ENCODE measurements at places on chromosomes 1 and 21. TPM values are rescaled to one million over a fixed set of nuclear protein-coding genes. Genes with fewer than 3 reads are reported as not detected.

The FABP3 gene
- not detected for total RNA-seq

The COL6A1 gene
- 0.74 TPM for total RNA-seq

The MEX3A gene
- 0.22 TPM for total RNA-seq

The C2CD2 gene
- 6.9 TPM for total RNA-seq

The TMEM200B gene
- total RNA-seq, result 2.6 TPM

DNA sequence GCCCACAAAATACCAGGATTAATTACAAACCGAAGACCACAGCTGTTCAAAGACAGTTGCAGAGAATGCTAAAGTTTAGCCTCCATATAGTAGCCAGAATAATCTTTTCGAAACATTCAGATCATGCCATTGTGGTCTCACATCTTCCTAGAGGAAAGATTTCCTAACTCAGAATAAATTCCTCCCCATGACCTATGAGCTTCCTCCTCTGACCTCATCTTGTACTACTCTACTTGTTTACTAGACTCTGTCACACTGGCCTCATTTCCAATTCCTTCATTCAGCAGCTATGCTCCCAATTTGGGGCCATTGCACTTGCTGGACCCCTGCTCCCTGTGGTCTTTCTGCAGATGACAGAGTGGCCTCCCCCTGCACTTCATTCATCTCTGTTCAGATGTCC, 71.8 kb upstream of the LRRC53 start:
- no peak for DNase-seq

GRCh38 chr21:29637553-29637952, 302.2 kb downstream of the GRIK1 start:
- no peak for DNase-seq

DNA sequence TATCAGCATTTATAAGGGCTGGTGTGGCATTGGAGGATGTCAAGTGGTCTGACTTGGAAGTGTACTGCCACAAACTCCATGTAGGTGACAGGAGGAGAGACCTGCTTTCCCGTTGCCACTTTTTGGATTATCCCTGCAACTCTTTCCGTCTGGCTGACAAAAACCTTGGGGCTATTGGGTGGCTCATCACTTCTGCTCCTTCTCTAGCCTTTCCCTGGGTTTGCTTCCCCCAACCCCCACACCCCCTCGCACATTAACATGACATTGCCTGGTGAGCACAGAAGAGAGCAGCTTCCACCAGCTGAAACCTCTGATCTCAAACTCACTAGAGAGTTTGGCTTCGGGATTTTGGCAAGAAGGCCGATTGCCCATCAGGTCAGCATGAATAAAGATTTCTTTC, 39.2 kb downstream of the PROX1 start:
- DNase-seq, result no peak

GRCh38 chr1:2271211-2271721, 43.1 kb downstream of the SKI start:
- DNase-seq, result no peak

- DNase-seq, result no peak
Observed at GRCh38 chr1:98210064-98210463, 289.2 kb upstream of the DPYD start.

DNA sequence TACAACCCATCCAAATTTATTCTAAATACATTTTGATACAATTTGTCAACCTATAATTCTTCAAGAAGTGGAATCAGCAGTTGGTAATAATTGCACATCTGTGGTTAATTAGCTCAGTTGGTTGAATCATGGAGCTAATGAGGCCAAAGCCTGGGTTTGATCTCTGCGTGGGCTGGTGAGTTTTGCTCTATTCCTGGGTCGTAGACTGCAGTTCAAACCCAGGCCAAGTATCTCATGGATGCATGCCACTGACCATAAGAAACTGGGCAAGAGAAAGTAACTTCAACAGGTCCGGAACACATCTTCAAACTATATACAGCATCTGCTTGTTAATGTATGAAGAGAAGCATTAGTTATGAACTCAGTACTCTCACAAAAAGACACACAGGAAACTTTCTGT, 779.7 kb downstream of the USP25 start:
- no peak for DNase-seq

GRCh38 chr21:33332143-33332542, 7.4 kb downstream of the IFNAR1 start:
- DNase-seq, result peak; percentile 23

DNA sequence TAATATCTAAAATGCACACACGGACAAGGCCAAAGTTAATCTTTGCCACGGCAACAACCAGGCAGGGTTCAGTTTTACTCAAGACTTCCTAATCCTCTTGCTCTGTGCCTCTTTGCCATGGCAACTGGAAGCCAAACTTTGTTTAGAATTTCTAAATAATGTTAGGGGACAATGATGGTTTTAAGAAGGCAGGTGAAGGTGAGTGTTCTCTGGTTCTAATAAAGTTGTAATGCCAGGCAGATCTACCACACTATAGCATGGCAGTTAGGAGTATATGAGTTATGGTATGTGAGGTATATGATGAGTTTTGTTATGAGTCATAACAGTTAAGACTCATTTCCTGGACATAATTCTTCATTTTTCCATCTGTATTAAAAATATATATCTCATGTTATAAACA, 2.7 kb downstream of the PTPRC start:
- DNase-seq, result peak; percentile 49

DNA sequence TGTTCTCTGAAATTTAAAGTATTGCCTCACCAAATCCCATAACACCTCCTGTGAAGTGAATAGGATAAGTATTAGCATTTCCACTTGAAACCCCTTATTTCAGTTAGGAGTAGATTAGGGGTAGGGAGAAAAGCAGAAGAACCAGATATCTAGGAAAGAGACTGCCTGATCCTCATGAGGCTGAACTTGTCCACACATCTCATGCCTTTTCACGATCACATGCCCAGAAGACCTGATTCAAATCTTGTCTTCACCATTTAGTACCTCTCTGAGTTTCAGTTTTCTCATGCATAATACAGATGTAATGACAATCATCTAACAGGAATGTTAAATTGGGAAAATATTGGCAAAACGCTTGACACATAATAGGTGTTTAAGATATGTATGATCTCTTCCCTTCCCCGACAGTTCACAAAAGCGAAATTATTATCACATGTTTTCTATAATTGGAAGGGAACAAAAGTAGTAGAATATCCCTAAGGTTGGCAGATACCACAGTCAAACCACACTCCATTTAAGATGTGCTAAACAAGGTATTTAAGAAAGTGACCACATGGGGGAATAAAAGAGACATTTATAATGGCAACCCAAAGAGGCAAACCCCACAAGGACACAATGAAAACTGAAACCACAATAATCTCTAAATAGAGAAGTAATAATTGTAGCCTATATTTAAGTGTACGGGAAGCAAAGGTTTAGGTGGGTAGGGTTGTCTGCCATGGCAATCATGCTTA, 25.2 kb downstream of the GFI1 start:
- DNase-seq, result no peak

GRCh38 chr1:152052606-152053005, 15.8 kb upstream of the S100A11 start:
- peak; percentile 93 for DNase-seq

- no peak for DNase-seq
Observed at GRCh38 chr1:107524301-107524700, 383.5 kb downstream of the NTNG1 start.

DNA sequence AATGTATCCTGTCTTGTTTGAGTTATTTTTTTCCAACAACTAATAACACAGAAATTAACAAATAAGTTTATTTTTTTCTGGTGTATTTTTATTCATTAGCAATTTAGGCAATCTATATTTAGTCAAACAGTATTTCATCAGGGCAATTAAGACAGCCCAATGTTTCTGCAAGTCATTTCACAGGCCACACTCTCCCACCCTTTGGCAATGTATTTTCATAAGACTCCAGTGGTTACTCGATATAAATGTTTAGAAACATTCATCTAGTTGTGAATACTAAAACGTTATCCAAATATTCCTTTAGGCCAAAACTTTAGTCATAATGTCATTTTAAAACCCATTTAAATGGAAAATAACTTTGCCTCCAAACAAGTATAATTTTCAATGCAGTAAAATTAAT, 142.1 kb downstream of the KCNT2 start:
- DNase-seq, result no peak

GRCh38 chr1:178916448-178917174, 45.7 kb upstream of the ANGPTL1 start:
- DNase-seq, result no peak

DNA sequence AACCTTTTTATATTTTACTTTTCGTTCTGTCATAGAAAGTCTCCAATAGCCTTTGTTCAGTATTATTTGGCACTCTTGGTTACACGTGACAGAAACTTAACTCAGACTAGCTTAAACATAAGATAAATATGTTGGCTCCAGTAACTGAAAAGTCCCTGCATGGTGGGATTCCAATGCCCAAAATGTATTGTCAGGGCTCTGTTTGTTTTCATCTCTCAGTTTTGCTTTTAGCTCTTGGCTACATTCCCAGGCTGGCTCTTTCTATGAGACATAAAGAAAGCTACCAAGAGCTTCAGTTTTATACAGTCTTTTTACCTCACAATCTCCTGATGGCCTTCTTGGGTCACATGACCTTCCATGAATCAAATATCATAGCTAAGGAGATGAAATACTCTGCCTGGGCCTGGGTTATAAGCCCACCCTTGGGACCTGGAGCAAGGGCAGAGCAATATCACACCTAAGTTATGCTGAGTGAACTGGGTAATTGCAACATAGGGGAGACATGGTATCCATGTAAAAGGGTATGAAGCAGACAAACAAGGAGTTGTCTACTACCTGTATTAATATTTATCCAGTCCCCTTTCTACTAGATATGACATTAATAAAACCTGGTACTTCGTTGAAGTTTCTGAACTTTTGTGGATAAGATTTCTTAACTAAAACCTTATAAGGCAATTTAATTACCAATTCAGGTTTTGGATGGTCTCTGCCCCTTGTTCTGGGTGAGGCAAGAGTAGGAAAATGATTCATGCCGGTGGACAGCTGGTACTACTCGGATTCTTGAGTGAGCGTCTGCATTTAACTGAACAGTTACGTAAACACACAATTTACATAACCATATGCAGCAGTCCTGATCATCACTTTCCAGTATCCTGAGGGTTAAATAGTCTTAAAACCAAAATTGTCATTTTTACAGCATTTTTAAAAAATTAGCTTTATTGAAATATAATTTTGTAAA, 442.3 kb downstream of the GPATCH2 start:
- no peak for DNase-seq

DNA sequence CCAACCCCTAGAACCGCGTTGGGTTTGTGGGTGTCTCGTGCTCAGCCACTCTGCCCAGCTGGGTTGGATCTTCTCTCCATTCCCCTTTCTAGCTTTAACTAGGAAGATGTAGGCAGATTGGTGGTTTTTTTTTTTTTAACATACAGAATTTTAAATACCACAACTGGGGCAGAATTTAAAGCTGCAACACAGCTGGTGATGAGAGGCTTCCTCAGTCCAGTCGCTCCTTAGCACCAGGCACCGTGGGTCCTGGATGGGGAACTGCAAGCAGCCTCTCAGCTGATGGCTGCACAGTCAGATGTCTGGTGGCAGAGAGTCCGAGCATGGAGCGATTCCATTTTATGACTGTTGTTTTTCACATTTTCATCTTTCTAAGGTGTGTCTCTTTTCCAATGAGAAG, 18.7 kb downstream of the TFF3 start:
- no peak for DNase-seq
